ENCODE measurements at places on chromosomes 16 and 17.

- no peak for DNase-seq
Observed at GRCh38 chr16:86865851-86866662, 287.7 kb downstream of the FOXL1 start.

DNA sequence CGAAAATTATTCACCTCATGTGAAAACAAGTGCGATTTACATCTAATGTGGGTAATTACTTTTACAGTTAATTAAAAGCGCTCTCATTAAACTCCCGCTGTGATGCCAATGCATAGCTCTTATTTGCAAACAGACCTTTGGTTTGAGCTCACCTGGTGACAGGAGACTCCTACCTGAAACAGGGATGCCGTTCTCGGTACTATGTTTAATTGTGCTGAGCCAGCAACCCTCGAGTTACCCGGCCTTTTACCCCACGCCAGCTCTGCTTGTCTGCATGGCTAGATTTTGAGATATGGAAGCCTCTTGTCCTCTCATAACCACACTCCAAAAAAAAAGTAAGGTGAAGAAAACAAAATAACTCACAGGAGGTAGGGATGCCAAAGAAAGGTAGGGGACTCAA lies 690.4 kb upstream of the RBFOX1 start:
- DNase-seq, result no peak

GRCh38 chr17:64245218-64246145 lies 17.6 kb downstream of the TEX2 start:
- no peak for DNase-seq

DNA sequence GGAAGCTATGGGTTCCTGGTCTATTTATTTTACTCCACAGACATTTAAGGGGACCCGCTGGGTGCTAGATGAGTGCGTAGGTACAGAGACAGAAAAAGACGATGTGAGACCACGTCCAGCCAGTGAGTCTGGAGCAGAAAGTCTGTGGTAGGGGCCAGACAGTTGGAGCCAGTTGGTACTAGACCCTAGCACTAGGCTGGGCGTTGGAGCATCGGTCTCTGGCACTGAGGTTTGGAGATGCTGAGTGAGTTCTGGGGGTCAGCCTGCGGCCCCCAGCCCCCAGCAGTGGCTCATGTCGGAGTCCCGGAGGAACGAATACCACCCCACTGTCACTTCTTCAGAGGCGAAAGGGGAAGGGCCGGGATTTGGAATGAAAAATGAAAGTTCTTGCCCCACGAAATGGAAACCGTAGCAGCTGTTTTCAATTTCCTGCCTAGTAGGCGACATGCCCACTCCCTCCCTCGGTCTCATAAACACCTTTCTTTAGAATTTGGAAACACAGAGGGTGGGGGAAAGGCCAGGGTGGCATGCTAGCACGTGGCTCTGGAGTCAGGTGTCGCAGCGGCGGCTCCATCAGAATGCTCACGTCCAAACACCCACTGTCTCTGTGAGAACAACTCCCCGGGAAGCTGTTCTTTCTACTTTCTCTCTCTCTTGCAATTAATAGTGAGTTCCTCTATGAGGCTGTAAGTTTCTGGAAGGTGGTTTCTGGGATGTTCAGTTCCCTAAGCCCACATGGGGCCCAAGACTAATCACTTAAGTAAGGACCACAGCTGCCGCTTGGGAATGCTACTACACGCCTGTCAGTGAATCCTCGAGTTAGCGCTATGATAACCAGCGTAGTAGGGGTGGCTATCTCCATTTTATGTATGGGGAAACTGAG lies 96.8 kb downstream of the IRF8 start:
- DNase-seq, result no peak

DNA sequence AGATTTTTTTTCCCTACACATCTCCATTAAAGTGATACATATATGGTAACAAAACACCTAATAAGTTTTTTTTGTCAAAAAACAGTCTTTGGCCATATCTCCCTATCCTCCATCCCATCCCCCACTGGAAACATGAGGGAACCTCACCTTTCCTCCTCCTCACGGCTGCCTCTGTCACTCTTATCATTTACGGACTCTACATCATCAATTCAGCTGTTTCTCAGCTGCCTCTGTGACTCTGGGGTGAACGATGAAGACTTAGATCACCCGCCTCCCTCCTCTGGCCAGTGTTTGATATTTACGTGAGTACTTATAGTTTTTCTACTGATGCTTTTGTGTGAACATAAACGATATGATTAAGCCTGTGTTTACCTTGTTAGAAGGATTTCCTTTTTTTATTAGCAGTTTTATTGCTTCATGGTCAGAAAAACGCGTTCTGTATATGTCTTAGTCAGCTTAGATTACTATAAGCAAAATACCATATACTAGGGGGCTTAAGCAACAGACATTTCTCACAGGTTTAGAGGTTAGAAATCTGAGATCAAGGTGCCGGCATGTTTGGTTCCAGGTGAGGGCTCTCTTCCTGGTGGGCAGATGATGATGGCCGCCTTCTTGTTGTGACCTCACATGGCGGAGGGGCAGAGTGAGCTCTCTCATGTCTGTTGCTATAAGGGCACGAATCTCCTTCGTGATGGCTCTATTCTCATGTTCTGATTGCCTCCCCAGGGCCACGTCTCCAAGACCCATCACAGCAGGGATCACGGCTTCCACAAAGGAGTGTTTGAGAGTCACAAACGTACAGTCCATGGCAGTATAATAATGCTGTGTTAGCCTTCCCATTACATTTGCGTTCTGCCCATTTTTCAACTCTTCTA lies 32.1 kb downstream of the DNAH17 start:
- DNase-seq, result no peak

- DNase-seq, result no peak
Observed at GRCh38 chr17:63086483-63087185, 120.6 kb downstream of the TANC2 start.

DNA sequence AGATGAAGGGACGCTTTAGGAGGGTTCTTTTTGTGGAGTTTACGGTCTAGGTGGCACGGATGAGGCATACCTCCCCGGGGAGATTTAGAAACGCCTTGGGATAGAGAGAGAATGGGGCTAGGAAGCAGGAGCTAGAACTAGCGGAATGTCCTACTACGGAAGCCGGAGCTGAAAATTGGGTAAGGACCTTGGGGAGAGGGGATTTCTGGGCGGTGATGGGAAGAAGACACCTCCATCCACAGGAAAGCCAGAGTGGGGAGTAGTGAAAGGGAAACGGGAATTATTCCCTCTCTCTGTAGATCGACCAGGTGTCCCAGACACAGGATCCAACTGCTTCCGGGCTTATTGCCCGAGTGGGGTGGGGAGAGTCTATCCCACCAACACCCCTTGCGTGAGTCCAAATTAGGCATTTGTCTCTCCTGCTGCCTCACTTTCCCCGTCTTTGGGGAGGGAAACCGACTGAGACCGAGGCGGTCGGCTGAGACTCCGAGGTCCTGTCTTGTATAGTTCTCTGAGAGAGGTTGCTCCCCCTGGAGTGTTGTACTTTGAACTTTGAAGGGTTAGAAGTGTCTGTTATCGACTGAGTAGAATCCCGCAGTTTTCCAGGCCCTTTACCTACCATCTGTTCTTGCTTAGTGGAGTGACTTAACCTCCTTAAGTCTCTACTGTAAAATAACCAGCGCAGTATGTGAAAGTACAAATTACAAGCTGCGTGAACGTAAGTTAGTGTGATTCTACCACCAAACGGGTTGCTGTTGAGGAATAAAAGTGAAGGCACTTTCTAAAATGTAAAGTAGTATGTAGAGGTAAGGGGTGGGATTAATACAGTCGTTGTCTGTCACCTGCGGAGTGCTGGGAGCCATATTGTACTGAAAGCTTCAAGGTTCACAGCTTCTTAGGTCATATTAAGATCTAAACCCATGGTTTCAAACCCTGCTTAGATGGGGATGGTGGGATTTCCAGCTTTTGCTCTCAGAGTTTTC lies 1.0 kb downstream of the RSPRY1 start:
- DNase-seq, result peak; percentile 54

DNA sequence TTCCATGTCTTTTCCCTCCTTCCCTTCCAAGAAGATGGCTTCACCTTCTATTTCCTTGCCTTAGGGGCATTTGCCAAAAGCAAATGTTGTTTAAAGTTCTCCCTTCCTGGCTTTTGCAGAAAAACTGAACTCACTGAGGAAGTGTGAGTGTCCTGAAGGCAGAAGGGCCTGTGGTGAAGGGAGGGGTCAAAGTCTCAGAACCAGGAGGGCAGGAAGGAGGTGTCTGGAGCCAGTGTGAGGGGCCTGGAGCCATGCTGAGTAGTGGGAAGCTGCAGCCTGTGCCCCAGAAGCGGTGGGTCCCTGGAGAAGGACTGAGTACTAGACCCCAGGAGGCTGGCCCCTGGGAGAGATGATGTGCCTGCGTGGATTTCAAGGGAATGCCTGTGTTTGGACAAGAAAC lies 23.8 kb upstream of the SUPT4H1 start:
- no peak for DNase-seq

DNA sequence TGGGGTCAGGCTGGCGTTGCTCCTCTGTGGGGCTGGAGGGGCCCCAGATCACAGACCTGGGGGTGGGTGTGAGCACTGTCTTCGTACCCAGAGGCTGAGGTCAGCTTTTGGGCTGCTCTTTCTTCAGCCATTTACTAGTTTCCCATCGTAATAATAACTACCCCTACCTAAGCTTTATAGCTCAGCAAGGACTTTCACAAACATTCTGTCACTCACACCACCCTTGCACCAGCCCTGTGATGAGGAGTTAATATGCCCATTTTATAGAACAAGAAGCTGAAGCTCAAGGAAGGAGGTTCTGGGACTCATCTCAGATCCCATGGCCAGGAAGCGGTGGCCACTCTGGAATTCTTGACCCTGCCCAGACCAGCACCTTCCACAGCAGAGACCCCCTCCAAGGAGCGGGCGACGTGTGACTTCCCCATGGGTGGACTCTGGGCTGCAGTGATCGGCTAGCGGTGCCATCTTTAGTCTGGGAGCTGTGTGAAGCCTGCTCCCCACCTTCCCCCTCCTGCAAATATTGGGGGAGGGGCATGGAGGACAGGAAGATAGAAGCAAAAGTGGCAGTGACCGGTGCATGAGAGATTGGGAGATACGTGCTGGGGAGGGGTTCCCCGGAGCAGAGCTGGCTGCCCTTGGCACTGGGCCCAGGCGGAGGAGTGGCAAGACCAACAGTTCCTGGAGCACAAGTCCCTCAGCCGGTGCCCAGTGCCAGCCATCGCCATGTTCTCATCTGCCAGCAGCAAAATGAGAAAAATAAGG lies 81.8 kb upstream of the TOB1 start:
- peak; percentile 8 for DNase-seq

- no peak for DNase-seq
Observed at GRCh38 chr17:34156741-34157589, 98.1 kb upstream of the CCL2 start.

- DNase-seq, result no peak
Observed at GRCh38 chr16:65315081-65315780, 193.4 kb upstream of the CDH11 start.

DNA sequence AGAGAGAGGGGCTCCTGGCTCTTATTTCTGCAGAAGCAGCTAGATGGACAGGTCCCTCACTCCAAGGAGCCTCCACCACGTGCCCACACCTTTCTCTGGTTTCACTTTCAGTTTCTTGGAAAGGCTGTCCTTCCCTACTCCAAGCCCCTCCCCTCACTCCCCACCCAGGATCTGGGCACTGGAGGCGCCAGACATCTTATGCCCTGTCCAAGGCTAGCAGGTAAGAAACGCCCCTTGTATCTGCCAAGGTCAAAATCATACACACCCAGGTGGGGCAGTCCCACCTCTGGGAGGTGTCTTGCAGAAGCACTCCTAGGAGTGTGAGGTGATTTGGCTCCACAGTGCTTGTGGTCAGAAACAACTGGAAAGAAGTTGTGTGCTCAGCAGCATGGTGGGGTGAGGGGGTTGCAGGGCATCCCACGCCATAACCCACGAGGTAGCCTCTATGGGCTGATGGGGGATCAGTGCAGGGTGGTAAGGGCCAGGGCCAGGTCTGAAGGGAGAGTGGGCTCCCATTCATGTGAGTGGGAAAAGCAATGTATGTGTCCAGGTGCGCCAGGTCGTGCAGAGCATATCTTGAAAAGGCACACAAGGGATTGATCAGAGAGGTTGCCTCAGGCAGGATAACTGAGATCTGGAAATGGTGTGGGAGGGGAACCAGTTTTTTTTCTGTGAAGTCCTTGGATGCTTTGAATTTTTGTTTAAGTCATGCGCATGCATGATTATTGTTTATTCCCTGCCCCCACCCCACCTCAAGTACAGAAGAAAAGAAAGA lies 31.8 kb upstream of the PRM1 start:
- DNase-seq, result no peak

DNA sequence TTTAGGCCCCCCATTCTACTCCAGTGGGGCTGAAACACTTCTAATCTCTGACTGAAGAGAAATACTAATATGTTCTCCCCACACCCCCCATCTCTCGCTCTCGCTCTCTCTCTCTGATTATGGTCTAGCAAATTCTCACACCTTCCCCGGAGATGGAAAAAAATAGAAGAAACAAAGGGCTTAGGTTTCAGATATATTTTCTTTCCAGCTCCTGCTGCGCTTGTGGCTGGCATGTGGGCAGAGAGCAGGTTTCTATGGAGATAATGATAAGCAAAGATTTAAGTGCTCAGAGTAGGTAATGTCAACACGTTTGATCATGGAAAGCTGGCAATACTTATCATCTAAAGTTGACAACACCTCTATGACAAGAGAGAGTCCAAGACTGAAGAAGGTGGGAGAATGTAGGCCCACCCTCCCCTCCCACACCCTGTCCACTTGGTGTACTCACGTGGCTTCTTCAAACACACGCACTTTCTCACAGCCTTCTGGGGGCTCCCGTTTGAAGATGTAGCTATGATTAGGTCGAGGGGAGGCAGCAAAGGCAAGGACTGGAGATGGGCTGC lies 8.0 kb upstream of the SLC35B1 start:
- DNase-seq, result no peak

DNA sequence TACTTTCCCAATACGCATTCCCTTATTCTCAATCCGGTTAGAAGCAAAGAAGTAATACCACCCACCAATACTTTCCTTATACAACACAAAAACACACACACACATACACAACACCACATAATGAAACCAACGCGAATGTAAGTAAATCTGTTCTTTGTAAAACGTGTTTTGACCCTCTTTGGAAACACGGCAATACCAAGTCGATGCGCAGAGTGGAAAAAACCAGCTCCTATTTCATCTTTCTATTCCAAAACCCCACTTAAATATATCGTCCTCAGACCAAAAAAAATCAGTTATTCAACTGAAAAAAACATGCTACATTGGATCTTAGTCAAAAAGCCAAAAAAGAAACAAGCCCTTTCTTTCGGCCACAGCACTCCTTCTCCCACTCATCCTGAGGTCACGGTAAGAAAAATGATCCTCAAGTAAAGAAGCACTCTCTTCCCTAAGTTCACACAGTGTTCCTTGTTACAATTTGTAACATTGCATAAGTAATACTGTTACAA lies 31.0 kb upstream of the ARL4D start:
- DNase-seq, result peak; percentile 60

- DNase-seq, result no peak
Observed at GRCh38 chr17:19975601-19976000, 2.0 kb downstream of the AKAP10 start.

DNA sequence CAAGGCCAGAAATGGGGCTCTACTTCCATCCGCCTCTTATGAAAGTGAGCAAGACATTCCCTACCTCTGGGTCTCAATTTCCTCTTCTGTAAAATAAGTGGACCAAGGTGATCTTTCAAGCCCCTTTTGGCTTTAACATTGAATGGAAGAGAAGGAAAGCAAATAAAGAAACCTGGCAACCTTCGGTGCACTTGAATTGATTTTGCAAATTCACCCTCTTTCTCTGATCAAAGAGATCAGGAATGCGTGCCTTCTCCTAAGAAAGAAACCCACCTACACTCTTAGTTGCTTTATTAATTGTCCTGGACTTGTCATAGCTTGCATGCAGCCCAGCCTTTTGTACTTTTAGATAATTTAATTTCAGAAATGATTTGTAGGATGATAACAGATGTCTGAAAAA lies 3.0 kb downstream of the MSI2 start:
- no peak for DNase-seq

Measured in GM20000 (cell line).